G401 (cell line): ENCODE measurements at places on chromosomes 3 and 15. TPM values are rescaled to one million over a fixed set of nuclear protein-coding genes. Genes with fewer than 3 reads are reported as not detected.

GRCh38 chr15:92290359-92290992, 103.2 kb upstream of the ST8SIA2 start:
- peak; percentile 17 for DNase-seq

MAGEL2 gene
- not detected in 2 replicates for total RNA-seq

GRCh38 chr3:128466840-128467541, at the start of gene DNAJB8:
TSS of gene DNAJB8 (minus strand) at chr3:128466890. CDS start at chr3:128463245, 3,645 bp downstream.
- DNase-seq = no peak

GABRR3 gene
- not detected in 2 replicates for total RNA-seq

DNA sequence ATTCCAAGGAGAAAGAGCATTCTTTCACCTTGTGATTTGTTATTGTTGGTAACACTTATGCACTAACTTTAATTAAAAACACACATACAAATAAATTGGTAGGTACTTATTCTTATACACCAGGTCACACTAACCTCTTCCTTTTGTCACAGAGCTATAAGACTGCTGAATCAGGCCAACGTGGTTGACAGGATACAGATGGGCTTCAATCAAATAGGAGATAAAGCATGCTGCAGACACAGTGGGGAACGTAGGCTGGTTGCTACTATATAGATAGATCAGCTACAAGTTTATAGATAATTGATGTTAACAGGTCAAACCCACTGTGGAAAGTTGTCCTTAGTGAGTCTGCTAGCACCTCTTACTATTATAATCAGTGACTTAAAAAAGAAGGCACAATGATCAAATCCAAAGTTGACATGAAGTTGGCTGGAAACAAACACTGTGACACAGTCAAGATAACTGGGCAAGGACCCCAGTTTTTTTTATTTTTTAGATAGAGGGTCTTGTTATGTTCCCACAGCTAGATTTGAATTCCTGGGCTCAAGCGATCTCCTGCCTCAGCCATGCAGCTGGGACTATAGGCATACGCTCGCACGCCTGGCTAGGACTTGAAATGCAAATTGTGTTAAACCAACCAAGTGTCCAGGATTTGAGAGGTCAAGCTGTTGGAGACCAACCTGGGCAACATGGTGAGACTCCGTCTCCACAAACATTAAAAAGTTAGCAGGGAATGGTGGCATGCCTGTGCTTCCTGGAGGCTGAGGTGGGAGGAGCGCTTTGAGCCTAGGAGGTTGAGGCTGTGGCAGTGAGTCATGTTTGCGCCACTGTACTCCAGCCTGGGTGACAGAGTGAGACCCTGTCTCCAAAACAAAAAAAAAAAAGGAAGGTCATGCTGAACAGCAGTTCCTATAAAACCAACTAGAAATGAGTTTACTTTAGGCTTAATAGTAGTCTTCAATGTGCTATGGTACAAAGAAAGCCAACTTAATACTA, 97.9 kb upstream of the MEX3B start:
- no peak for DNase-seq

DNA sequence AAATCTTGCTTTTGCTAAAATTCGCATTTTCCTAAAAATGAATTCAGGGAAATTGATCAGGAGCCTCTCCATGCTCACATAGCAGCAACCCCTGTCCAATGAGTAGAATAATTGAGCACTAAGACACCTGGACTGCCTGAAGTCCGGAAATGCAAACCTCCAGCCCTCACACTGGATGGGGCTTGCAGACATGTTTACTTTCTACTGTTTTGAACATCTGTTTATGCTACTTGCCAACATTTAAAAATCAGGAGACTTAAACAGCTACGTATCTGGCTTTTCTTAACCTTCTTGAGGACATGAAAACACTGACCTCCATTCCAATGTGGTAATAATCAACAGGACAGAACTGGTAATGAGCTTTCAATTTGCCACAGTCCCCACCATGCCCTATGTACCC, 184.4 kb downstream of the SHOX2 start:
- no peak for DNase-seq

FGD5 gene
- total RNA-seq = 0.25 and 0.58 TPM in 2 replicates

GRCh38 chr3:86938416-86939105, 52.4 kb downstream of the VGLL3 start:
- no peak for DNase-seq

CD276 gene
- 85.5 and 108 TPM in 2 replicates for total RNA-seq

GUCA1C gene
- total RNA-seq = not detected in 2 replicates

- no peak for DNase-seq
These were observed 12.6 kb upstream of the PLCL2 start for GRCh38 chr3:16871915-16872842.

DNA sequence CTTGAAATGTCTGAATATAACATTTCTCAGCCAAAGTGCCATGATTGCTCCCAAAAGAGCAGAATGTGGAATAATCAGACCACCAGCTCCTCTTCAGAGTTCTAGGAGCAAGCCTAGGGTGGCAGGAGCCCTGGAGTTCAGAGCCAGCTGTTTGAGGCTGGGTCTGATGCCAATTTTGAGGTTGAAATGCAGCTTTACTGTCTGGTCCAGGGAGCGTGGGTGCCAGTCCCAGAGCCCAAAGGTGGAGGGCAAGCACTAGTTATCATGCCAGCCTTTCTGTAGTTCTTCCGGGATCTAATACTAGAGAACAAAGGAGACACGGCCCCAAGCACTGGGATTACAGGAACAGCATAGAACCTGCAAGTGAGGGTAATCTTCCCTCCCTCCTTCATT, 69.3 kb downstream of the TNFAIP8L3 start:
- no peak for DNase-seq

GRCh38 chr3:173893066-173893465, 495.5 kb downstream of the NLGN1 start:
- no peak for DNase-seq

CNTN4 gene
- not detected in 2 replicates for total RNA-seq

DNA sequence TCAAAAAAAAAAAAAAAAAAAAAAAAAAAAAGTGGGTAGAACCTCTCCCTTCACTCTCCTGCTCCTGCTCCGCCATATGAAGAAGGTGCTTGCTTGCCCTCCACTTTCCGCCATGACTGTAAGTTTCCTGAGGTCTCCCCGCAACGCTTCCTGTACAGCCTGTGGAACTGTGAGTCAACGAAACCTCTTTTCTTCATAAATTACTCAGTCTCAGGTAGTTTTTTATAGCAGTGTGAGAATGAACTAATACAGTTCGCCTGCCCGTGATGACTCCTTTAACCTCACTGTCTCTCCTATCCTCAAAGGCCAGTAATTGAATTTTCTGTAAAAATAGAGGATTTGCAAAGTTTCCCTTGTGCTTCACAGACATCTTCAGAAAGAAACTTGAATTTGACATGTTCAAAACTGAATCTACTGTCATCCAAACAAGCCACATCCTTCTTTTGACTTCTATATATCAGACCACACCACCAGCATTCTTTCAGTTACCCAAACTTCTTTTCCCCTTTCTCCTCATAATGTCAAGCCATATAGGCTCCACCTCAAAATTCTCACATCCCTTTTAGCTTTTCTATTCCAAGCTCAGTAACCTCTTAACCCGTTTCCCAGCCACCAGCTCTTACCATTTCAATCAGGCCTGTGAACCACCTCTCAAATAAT, 44.3 kb downstream of the P2RY1 start:
- no peak for DNase-seq

- no peak for DNase-seq
These were observed 222.3 kb downstream of the ZMAT3 start for GRCh38 chr3:178849199-178849910.

GNAT1 gene
- not detected in 2 replicates for total RNA-seq

DNA sequence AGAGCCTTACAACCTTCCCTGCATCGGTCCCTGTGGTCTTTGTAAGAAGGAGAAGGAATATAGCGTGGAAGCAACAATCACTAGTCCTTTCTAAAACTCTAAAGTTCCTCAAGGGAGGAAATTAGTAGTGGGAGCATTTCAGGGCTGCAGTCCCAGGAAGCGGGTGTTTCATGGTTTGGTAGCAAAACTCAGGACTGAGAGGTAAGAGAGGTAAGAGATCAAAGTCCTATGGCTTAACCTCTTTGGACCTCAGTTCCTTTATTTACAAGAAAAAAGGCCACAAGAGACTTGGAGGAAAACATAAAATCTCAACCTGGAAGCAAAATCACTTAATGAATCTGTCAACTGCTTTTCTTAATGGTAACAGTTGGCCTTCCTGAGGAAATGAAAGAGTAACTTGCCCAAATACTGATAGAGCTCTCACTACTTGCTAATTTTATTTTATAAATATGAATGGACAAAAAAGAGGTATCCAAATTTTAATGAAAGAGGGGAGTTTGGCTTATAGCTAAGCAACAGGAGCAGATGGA, 14.3 kb downstream of the LRRC28 start:
- no peak for DNase-seq

DNA sequence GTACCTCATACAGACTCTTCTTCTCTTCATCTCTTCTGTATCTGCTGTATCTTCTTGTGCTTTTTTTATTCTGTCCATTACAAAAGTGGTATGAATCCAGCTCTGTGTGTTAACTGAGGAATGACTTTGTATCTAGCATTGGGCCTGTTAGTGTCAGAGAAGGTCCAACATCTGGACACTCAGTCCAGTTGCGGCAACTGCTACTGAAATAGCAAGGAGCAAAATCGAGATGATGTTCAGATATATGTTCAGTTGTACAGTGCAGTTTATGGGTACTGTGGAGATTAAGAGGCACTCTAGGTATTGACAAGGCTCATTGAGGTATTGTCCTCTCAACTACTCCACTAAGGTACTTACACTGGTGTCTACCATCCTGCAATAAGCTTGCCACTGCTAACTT, 42.6 kb downstream of the KLHDC8B start:
- no peak for DNase-seq

DNA sequence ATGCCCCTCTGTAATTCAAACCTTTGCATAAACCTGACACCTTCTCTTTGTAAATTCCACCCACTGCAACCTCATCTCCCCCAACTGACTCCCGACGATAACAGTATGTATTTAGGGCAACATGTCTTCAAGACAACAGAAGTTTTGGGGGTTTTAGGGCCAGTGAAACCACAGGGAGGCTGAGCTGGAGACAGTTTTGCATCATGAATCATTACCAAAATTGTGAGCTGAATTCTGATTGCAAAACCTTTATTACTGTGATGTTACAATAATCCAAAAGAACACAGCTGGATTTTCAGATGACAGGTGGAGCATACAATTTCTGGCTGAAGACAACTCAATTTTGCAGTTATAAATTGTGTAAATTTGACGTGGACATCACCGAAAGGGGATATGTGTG, 281.3 kb upstream of the TTC14 start:
- no peak for DNase-seq

DNA sequence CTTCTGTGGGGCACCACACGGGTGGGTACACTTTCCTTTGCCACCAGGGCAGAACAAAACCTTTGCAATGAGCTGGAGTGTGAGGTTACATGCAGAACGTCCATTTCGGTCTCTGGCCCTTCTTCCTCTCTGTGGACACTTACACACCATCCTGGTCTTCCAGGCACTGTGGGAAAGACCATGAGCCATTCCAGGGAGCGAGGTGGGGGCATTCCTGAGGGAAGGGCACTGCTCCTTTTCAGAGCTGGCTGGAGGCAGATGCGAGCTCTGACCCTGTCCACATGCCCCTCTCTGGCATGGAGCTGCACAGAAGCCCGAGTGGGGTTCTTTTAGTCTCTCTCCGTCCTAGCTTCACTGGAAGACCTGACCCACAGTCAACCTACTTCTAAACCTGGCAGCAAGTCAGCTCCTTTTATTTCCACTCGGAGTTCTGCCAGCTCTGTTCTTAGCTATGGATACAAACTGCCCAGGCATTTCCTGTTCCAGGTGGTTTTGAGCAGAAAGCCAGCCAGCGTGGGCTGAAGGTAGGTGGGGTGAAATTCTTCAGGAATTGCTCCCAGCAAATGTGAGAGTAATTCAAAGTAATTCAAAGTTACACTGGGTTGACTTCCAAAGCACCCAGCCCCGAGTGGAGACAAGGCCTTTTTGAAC, 281.4 kb downstream of the ADAMTS17 start:
- DNase-seq = peak; percentile 43

GRCh38 chr15:39801641-39802309, 19.1 kb upstream of the FSIP1 start:
- DNase-seq = peak; percentile 44

DNA sequence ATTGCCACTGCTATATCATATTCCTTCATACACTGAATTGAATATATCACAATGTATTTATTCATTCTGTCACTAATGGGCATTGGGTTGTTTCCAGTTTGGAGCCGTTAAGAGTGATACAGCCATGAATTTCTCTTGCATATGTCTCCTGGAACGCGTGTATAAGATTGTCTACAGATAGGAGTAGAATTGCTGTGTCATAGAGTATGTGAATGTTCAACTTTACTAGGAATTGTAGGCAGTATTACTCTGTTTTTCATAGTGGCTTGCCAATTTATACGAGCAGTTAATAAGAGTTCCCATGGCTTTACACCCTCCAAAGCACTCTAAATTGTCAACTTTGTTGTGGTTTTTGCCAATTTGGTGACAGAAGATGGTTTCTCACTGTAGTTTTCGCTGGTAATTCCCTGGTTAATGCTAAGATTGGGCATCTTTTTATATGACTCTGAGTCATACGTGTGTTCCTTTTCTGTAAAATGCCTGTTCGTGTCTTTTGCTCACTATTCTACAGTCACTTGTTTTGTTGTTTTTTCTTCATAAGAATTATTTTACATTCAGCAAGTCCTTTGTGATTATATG, 136.1 kb upstream of the LIPC start:
- DNase-seq = no peak

DNA sequence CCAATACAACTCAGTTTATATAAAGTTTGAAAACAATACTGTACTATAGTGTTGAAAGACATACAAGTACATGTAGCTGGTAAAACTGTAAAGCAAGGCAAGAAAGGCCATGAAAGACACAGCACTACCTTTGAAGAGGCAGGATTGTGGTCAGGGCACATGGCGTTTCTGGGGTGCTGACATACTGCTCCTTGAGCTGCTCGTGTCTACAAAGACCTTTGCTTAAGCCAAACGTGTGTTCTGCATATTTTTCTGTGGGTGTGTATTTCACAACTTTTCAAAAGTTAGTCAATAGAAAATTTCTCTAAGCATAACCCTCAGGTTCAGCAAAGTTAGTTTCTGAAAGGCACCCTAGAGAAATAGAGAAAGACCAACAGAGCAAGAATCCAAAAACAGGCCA, 14.1 kb upstream of the TOPAZ1 start:
- no peak for DNase-seq

DNA sequence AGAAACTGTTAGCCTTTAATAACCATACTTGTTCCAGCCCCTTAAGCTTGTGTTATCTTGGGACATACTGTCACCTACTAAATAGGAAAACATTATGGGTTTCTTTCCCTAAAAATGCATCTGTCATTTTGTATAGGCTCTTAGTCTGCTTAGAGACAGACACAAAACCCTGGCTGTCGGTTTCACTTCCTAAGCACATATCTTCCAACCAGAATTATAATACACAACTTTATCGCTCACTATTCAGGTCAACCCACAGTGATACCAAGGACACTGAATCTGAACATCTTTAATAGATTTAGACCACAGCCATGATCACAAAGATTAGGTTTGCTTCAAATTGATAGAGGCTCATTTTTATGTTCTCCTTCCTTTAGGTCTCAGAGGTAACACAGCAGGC, 111.8 kb downstream of the CFAP20DC start:
- DNase-seq = no peak

DNA sequence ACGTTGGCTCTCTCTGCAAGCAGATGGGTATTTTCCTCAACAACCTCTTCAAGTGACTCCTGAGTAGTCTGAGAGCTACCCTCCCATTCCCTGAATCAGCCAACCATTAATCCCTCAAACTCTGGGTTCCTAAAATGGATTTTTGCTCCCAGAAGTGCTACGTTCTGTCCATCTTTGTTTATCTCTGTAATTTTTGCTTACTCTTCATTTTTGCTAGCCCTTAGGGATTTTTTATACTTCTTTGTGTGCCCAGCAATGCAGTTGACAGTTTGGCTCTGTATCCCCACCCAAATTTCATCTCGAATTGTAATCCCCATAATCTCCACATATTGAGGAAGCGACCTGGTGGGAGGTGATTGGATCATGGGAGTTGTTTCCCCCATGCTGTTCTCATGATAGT, 35.4 kb upstream of the COL6A5 start:
- no peak for DNase-seq
